Endothelial cell (in vitro differentiated cells): ENCODE measurements at places on chromosomes 3 and 15. TPM values are rescaled to one million over a fixed set of nuclear protein-coding genes. Genes with fewer than 3 reads are reported as not detected.
A peak's percentile ranks its signal among the peaks of the same experiment; 100 is the strongest.

Gene GOLGA8J
- not detected for total RNA-seq

Gene ZNF621
- 25.7 TPM for total RNA-seq

Gene PYGO1
- total RNA-seq, result 1.5 TPM

Gene FAIM
- 5.5 TPM for total RNA-seq

Gene TUSC7
- total RNA-seq, result not detected

Gene ADAMTS9
- total RNA-seq, result 261 TPM

DNA sequence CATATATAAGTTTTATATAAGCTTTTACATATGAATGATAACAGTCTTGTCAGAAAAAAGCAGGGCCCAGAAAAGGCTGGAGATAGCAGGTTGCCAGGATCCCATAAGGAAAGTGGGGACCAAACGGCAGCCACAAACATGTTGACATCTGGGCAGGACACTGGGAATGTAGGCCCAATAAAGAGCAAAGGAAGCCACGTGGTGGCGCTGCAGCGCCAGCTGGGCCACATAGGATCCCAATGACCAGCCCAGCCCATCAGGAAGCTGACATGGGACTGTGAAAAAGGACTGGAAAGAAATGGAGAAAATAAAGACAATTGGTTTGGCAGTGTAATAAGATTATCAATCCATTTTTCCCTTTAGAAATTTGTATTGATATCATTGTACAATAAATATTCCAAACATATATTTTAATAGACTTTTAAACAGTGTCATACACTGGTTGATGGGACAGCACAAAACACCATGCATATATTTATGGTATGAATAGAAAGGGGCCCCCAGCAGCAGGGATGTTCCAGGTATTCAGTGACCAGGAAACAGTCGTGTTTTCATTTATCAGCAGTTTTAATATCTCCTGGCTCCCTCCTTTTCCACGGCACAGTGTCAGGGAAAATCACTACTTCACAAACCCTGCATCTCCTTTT is 89.0 kb upstream of the STRIT1 start:
- H3K27ac ChIP-seq, result no peak overlapping the region
- no peaks in the 10 kb centered on the region for H3K36me3 ChIP-seq
- peak; percentile 89 for DNase-seq
- peaks cover 2% of the 10 kb centered on the region for H3K27me3 ChIP-seq

DNA sequence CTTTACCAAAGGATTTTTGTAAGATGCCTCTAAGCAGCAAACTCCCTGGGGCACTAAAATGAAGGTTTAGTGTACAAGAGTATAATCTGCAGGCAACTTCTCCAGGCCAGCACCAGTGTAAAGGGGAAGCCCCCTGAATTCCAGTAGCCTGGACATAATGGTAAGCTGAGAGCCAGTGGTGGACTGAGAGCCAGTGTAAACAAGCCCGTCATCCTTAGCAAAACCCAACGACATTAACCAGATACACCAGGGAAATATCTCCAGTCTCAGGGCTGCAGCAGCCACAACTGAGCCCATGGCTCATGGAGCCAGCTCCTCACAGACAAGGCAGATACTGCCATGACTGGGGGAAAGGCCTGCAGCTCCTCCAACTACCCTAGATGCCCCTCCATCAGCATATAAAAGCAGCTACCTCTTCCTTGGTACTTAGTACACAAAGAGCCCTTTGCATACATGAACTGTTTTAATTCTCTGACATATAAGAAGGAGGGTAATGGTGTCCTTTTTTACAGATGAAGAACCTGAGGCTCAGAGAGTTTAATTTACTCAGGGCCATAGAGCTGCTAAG is 21.7 kb downstream of the PARP16 start:
- no peak overlapping the region for H3K4me3 ChIP-seq
- H3K4me1 ChIP-seq, result no peaks in the 10 kb centered on the region
- H3K36me3 ChIP-seq, result no peaks in the 10 kb centered on the region
- no peak for DNase-seq
- H3K27ac ChIP-seq, result no peak overlapping the region

DNA sequence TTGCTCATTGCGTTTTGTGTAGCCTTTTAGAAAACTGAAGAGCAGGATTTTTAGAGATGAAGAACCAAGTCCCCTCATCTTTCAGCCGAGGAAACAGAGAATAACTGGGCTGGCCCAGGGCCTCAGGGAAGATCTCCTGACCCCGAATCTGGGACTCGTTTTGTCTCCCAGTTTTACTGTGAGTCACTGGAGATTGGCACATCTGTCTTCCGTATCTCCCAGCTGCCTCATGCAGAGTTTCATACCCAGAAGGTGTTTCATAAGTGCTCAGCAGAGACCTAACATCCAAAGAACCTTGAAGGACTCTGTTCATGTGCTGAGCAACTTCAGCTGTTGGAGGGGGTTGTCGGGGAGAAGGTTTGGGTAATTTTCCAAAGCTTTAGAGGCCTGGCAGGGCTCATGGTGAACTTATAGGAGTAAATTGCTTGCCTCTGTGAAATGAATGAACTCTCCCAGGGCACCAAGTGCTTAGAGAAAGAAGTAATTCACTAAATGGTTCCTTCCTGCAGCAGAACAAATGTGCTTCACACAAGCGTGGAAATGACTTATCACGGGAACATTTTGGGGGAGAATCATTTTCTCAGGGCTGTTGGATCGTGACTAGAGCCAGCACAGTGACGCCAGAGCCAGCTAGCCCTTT is 121.4 kb downstream of the FAM43A start:
- H3K27ac ChIP-seq, result no peak overlapping the region
- peaks cover 2% of the 10 kb centered on the region for H3K4me1 ChIP-seq
- no peaks in the 10 kb centered on the region for H3K36me3 ChIP-seq
- H3K27me3 ChIP-seq, result peaks cover 10% of the 10 kb centered on the region
- H3K4me3 ChIP-seq, result no peak overlapping the region

DNA sequence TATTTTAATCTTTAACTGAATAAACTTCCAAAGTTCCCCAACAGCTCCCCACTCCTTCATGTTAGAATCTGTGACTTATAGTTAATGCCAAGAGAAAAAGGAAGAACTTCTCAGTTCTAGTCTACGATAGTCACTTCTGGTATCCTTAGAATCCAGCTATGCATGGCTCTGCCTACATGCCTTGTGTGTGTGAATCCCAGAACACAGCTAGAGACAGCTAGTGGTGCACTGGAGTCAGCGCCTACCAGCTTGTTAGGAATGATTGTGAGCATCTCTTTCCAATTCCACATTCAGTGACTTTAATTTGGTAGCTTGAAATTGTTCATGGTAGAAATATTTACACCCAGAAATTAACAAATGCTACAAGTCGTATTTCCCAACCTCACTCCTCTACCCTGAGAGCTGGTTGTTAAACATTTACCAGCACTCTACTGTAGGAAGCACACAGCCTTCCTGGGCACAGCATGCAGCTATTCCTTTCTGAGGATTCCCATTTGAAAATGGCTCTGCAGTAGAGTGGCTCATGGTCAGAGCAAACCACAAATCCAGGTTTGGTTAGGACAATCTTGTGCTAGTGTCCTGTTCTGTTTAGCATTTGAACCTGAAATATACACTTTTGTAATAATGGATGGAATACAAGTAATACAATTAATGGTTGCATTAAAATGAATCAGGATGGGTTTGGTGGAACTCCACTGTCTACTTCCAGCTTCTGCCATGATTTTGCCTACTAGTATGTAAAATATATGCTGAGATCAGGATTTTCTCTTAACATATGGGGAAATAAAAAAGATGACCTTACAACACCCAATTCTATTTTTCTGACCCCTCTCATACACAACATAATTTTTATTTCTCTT is 371.0 kb upstream of the GBE1 start:
- peaks cover 2% of the 10 kb centered on the region for H3K4me1 ChIP-seq
- no peak overlapping the region for H3K4me3 ChIP-seq
- no peaks in the 10 kb centered on the region for H3K36me3 ChIP-seq
- H3K27me3 ChIP-seq, result no peaks in the 10 kb centered on the region
- no peak overlapping the region for H3K27ac ChIP-seq

GRCh38 chr3:11513817-11514135 is 129.9 kb downstream of the VGLL4 start:
- H3K4me1 ChIP-seq, result peaks cover 42% of the 10 kb centered on the region
- no peak for DNase-seq
- H3K27ac ChIP-seq, result no peak overlapping the region
- H3K36me3 ChIP-seq, result peaks cover 13% of the 10 kb centered on the region
- peaks cover 7% of the 10 kb centered on the region for H3K27me3 ChIP-seq

DNA sequence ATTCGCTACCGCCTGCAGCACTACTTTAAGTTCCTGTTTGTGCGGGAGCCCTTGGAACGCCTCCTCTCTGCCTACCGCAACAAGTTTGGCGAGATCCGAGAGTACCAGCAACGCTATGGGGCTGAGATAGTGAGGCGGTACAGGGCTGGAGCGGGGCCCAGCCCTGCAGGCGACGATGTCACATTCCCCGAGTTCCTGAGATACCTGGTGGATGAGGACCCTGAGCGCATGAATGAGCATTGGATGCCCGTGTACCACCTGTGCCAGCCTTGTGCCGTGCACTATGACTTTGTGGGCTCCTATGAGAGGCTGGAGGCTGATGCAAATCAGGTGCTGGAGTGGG is 995 bp downstream of the CHST14 start:
- H3K4me3 ChIP-seq, result peak overlapping the region; percentile 90
- no peak for DNase-seq
- H3K4me1 ChIP-seq, result peaks cover 8% of the 10 kb centered on the region
- H3K27ac ChIP-seq, result peak overlapping the region; percentile 54
- H3K36me3 ChIP-seq, result no peaks in the 10 kb centered on the region

- no peak for DNase-seq
- H3K4me1 ChIP-seq, result no peaks in the 10 kb centered on the region
- H3K27ac ChIP-seq, result no peak overlapping the region
Measured at GRCh38 chr3:189169728-189170127, 2.0 kb upstream of the TPRG1 start.

DNA sequence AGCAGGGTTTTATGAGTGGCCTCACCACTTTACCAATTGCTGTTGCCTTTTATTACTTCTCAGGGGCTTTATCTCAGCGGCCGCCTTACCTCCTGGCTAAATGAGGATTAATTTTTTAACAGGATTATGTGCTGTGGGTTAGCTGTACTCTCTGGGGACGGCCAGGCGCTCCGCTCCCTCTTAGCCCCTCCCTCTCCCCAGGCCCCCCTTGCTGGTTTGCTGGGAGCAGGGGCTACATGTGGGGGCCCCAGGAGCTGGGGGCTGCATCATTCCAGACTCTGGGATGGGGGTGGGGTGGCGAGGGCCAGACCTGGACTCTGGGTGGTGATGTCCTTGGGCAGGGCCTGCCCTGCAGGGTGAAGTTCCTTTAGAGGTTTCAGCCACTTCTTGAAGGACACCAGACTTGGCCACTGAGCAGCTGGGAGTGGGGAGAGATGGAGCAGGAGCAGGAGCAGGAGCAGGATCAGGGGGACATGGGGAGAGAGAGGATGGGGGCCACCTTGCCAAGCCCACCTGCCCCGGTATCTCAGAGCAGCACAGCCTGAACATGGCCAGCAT is 196.1 kb downstream of the GOLGA6L6 start:
- H3K4me3 ChIP-seq, result no peak overlapping the region
- H3K4me1 ChIP-seq, result no peaks in the 10 kb centered on the region
- no peak overlapping the region for H3K27ac ChIP-seq
- H3K36me3 ChIP-seq, result peaks cover 7% of the 10 kb centered on the region
- no peak for DNase-seq
- peaks cover 9% of the 10 kb centered on the region for H3K27me3 ChIP-seq

DNA sequence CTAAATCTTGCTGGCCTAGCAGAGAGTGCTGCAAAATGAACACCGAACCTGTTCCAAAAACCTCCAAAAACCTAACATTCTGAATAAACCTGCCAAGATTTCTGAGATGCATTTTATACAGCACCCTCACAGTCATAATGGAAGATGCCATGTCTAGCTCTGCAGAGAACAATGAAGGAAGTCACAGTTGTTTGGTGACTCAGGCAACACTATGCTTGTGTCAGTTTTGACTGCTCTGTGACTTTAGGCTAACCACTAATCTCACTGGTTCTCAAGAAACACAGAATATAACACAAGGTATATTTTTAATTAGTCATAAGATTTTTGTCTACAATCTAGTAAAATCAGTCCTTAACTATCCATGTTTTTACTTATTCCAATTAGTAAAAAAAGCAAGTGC is 606.6 kb downstream of the TBL1XR1 start:
- no peaks in the 10 kb centered on the region for H3K27me3 ChIP-seq
- no peak for DNase-seq
- H3K36me3 ChIP-seq, result no peaks in the 10 kb centered on the region

- no peak for DNase-seq
- H3K4me1 ChIP-seq, result no peaks in the 10 kb centered on the region
- H3K27me3 ChIP-seq, result peaks cover 1% of the 10 kb centered on the region
- H3K4me3 ChIP-seq, result no peak overlapping the region
- no peak overlapping the region for H3K27ac ChIP-seq
Measured at GRCh38 chr3:176359211-176359610, 838.1 kb downstream of the TBL1XR1 start.

DNA sequence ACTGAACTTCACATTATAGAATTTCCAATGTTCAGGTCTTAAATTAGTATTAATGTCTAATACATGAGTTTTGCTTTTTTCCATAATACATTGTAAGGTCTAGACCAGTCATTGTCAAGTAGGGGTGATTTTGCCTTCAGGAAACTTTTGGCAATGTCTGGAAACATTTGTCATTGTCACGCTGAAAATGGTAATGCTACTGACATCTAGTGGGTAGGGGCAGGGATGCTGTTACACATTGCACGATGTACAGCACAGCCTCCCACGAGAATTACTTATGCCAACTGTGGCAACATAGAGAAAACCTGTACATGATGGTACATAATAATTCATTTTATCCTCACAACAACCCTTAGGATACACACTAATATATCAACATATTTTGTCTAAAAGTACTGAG is 384.1 kb downstream of the CADM2 start:
- no peak overlapping the region for H3K4me3 ChIP-seq
- H3K27ac ChIP-seq, result no peak overlapping the region
- peak; percentile 44 for DNase-seq
- H3K4me1 ChIP-seq, result no peaks in the 10 kb centered on the region
- no peaks in the 10 kb centered on the region for H3K27me3 ChIP-seq

- H3K27me3 ChIP-seq, result peaks cover 2% of the 10 kb centered on the region
- DNase-seq, result no peak
- no peak overlapping the region for H3K27ac ChIP-seq
- no peak overlapping the region for H3K4me3 ChIP-seq
Measured at GRCh38 chr15:51240066-51240465, 98.3 kb downstream of the CYP19A1 start.

GRCh38 chr3:179156170-179156569 is 8.0 kb downstream of the PIK3CA start:
- DNase-seq, result no peak
- no peaks in the 10 kb centered on the region for H3K36me3 ChIP-seq
- no peak overlapping the region for H3K27ac ChIP-seq
- H3K4me3 ChIP-seq, result no peak overlapping the region

GRCh38 chr3:173463250-173463649 is 65.7 kb downstream of the NLGN1 start:
- no peaks in the 10 kb centered on the region for H3K27me3 ChIP-seq
- no peak overlapping the region for H3K27ac ChIP-seq
- H3K4me3 ChIP-seq, result no peak overlapping the region
- H3K36me3 ChIP-seq, result no peaks in the 10 kb centered on the region
- no peaks in the 10 kb centered on the region for H3K4me1 ChIP-seq
- DNase-seq, result no peak

GRCh38 chr3:87855616-87856015 is 203.2 kb downstream of the CGGBP1 start:
- no peak for DNase-seq
- H3K27ac ChIP-seq, result no peak overlapping the region
- H3K4me1 ChIP-seq, result no peaks in the 10 kb centered on the region
- peaks cover 2% of the 10 kb centered on the region for H3K27me3 ChIP-seq
- no peak overlapping the region for H3K4me3 ChIP-seq

- no peak overlapping the region for H3K4me3 ChIP-seq
- no peaks in the 10 kb centered on the region for H3K4me1 ChIP-seq
- no peaks in the 10 kb centered on the region for H3K27me3 ChIP-seq
- DNase-seq, result no peak
- H3K27ac ChIP-seq, result no peak overlapping the region
Measured at GRCh38 chr15:39362821-39363561, 217.9 kb upstream of the THBS1 start.

- H3K4me1 ChIP-seq, result peaks cover 26% of the 10 kb centered on the region
- no peak for DNase-seq
- H3K4me3 ChIP-seq, result no peak overlapping the region
- H3K27me3 ChIP-seq, result peaks cover 4% of the 10 kb centered on the region
Measured at GRCh38 chr3:120429921-120430361, 20.9 kb downstream of the FSTL1 start.
